Sciatic nerve (tissue), 2 donors: ENCODE measurements at places on chromosomes 1 and 21.

GRCh38 chr1:170685166-170685565 lies 21.2 kb downstream of the PRRX1 start:
- DNase-seq = no peak

DNA sequence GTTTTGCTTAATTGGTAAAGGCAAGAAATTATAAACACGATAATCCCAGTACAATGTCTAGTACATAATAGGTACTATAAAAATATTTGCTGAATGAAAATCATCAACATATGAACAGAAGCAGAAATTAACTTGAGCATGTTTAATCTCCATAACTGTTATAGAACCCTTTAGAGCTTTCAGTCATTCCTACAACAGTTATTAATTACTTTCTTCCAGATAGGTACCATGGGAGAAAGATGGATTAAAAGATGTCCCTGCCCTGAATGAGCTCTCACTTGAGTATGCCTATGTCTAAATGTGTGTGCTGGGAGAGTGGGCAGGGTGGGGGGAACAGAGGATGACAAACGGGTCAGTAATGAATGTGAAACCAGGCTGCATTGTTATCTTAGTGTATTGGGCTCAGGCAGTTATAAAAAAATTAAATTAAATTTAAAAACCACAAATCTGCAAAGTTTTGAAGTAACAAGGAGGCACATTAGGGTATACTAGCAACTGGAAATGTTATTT lies 2.4 kb downstream of the EPS15 start:
- no peak for DNase-seq

- no peak for DNase-seq
These were observed 178.8 kb downstream of the SYT2 start for GRCh38 chr1:202531472-202531811.

GRCh38 chr1:31224068-31224467 lies 15.6 kb downstream of the NKAIN1 start:
- no peak for DNase-seq

GRCh38 chr1:65065524-65066418 lies 82.2 kb upstream of the AK4 start:
- DNase-seq = peak; percentile 74

GRCh38 chr1:82086739-82087138 lies 286.0 kb downstream of the ADGRL2 start:
- no peak for DNase-seq

DNA sequence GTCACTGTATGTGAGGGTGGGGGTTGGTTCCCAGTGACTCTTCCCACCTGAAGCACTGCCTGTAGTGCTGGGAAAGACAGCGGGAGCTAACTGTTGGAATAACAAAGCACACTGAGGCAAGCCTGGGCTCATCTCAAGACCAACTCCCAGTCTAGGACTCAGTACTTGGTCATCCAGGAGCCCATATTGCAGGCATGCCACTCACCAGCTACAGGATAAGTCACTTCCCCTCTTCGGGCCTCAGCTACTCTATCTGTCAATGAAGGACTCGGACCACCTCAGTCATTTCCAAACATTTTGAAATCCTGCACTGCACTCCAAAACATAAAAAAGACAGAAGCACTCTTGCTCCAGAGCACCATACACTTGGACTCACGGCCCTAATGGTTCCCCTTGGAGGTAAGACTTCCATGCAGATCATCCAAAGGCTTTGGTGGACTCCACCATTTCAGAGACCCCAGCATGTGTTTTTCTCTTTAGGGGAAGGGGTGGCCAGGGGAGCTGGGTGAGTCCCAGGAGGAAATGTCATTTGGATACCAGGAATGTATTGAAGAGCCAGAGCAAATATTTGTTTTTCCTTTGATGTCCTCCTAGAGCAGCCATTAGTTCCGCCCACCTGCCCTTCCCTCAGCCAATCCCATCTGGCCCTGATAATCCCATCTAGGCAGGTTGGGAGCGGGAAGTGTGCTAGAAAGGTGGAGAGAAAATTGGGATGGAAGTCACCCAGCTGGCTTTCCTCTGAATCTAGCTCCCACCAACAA lies 3.1 kb downstream of the NUAK2 start:
- DNase-seq = no peak

DNA sequence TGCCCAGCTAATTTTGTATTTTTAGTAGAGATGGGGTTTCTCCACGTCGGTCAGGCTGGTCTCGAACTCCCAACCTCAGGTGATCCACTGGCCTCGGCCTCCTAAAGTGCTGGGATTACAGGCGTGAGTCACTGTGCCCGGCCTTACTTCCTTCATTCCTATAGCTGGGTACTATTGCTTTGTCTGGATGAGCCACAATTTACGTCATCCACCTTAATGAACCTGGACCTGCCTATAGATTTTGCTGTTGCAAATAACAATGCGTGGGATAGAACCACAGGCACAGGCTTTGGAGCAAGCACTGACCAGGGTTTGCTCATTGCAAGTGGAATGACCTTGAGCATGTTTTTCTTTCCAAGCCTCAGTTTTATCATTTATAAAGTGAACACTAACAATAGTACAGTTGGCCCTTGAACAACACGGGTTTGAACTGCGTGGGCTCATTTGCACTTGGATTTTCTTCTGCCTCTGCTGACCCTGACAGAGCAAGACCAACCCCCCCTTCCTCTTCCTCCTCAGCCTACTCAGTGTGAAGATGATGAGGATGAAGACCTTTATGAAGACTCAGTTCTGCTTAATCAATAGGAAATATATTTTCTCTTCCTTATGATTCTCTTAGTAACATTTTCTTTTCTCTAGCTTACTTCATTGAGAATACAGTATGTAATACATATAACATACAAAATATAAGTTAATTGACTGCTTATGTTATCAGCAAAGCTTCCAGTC lies 33.3 kb upstream of the BECN2 start:
- DNase-seq = no peak

GRCh38 chr1:14674030-14674429 lies 75.5 kb downstream of the KAZN start:
- no peak for DNase-seq

- no peak for DNase-seq
These were observed 4.6 kb upstream of the FAM167B start for GRCh38 chr1:32242341-32242851.

GRCh38 chr1:30670240-30671060 lies 52.9 kb downstream of the MATN1 start:
- DNase-seq = no peak

DNA sequence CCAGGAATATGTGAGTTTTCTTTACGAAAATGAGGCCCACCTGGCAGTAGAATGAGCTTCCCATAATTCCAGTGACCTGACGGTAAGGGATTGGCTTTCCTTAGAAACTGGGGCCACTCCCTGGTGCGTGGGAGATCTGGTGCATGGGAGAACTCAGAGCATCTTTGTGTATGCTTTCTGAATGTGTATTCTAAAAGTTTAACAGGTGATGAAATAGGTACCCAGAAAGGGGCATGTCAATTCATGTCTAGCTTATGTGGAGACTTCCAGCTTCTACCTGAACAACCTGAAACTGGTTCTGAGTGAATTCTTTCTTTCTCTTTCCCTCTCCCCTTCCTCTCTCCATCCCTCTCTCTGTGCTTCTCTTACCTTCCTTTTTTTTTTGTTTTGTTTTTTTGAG lies 15.2 kb upstream of the FCRLA start:
- no peak for DNase-seq

DNA sequence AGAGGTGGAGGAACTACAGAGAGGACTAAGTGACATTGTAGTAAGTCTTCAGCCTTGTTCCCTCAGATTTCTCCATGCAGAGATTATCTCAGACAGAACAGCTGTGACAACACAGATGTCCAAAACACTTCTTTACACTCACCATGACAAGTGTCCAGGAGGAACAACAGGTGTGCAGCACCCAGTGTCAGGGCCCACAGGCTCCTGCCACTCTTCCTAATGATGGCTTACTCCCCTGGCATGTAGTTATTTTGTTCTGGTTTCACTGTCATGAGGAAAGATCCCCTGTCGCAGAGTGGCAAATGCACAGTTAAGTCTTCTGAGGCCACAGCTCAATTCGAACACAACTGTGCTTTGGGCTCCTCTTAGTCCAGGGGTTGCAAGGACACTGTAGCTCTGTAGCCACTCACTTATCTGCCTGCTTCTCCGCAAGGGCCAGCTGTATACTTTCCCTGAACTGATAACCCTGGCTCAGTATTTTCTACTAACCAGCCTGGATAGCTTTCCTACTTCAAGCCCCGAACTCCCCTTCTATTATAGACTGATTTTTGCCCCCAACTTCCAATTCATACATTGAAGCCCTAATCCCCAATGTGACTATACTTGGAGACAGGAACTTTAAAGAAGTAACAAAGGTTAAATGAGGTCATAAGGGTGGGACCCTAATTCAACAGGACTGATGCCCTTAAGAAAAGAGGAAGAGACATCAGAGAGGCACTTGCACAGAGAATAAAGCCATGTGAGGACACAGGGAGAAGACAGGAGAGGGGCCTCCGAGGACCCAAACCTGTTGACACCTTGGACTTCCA lies 11.1 kb downstream of the PDZK1 start:
- no peak for DNase-seq

- no peak for DNase-seq
These were observed 76.8 kb upstream of the DNAJC6 start for GRCh38 chr1:65232461-65232990.

GRCh38 chr21:46322351-46323226 lies 1.1 kb downstream of the C21orf58 start:
- no peak for DNase-seq

- no peak for DNase-seq
These were observed 102.5 kb downstream of the BCAR3 start for GRCh38 chr1:93578911-93579825.

DNA sequence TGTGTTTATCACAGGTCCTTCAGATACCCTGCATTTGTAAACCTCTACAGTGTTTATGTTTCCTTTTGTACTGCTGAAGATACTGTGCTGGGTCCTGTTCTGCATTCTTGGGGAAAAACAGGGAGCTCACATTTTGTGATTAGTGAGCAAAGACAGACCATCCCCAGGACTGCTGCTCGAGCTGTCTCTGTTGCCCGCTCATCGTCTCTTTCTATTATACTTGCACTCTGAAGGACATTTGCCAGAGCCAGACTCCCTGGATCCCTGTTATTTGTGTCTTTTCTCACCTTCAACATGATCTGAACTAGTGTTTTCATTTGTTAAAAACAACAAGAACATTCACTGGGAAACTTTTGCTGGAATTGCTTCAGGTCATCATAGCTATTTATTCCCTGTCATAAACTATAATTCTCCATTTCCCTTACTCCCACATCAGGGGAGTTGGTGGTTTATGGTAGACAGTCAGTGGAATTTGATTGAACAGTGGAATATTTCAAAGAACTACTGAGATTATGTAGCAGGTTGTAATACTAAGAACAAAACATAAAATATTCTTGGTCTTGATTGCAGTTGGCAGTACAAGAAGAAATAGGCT lies 53.0 kb downstream of the PRRX1 start:
- no peak for DNase-seq

- no peak for DNase-seq
These were observed 868.2 kb upstream of the CXADR start for GRCh38 chr21:16644685-16645084.

DNA sequence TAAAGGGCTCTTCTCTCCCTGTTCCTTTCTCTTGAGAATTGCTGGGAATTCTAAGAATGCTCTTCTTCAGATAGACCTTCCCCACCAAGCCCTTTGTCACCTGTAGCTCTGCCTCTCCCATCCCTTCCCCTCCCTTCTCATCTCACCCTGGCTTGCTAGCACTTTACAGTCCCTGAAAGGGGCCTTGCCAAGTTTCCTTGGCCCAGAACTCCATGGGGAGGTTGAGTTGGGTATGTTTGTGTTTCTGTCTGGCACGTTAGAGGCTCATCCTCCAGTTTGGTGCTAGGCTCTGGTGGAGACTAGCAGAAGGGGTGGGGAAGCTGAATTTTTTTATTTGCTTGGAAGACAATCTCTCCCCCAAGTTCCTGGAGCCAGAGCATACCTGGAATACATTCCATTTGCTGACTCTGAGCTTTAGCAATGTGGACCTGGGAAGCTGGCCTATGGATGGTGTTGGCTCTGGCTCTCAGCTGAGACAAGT lies 4.9 kb downstream of the CGN start:
- DNase-seq = no peak

GRCh38 chr1:38559446-38560165 lies 300.0 kb downstream of the RRAGC start:
- DNase-seq = peak; percentile 62

DNA sequence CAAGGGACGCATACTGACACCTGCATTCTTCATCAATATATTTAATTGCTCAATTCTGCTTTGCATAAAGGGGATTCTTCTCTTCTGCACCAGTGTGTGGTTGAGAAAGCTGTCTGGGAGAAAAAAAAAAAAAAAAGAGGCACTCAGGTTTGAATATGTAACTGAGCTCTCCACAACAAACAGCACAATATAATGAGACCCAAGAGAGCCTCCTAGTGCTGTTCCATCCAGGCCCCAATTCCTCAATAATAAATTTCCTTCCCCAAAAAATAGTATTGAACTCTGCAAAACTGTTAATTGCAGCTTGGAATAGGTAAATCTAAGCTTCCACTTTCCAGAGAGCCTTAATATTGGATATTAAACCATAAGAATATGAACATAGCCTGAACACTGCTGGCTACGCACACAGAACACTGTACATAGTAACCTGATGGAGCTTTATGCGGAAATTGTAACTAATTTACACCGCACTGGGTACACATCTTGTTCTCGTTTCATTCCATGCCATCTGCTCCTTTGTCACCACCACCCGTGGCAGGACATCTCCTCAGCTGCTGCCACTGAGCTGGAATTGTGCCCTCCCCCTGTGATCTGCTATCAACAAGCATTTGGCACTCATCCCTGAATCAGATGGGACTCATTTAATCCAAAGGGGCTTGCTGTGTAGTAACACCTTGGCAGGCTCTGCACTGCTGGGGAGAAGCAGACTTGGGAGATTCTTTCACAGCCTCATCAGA lies 272.0 kb downstream of the HHIPL2 start:
- DNase-seq = no peak

DNA sequence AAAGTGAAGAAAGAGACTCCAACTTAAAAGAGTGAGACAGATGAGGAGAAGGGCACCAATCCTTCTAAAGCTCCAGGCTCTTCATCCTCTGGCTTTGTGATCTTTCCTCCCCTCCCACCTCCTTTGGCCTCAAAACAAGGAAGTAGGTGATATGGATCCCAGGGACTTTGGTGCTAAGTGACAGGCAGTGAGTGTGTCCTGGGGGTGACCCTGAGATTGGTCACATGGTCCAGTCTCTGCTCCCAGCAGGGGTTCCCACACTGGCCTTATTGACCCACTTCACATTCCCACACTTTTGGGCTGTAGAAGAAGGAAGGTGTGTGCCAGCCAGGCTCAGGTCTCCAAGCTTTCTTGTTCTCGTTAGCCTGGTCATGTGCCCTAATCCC lies 401.2 kb upstream of the PROX1 start:
- DNase-seq = no peak

- no peak for DNase-seq
These were observed 51.8 kb upstream of the INSL5 start for GRCh38 chr1:66852870-66853269.
